K562 (cell line): ENCODE measurements at places on chromosomes 16 and 17.

GRCh38 chr17:19341641-19342610, 20.6 kb downstream of the B9D1 start:
- no peak for DNase-seq

DNA sequence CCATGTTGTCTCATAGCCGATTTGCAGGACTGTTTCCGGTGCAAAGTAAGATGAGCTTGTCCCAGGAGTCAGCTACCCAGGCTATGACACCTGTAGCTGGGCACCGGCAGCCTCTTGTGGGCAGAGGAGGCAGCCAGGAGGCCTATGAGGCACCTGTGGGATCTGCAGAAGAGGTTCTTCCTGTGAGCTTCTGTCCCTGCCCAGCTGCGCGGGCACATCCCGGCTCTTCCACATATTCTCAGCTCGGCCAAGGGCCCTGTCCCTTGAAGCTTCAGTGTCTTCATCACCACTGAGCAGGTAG, 21.3 kb upstream of the CAPN15 start:
- DNase-seq: no peak

GRCh38 chr17:8944083-8944482, 21.4 kb downstream of the PIK3R5 start:
- no peak for DNase-seq

DNA sequence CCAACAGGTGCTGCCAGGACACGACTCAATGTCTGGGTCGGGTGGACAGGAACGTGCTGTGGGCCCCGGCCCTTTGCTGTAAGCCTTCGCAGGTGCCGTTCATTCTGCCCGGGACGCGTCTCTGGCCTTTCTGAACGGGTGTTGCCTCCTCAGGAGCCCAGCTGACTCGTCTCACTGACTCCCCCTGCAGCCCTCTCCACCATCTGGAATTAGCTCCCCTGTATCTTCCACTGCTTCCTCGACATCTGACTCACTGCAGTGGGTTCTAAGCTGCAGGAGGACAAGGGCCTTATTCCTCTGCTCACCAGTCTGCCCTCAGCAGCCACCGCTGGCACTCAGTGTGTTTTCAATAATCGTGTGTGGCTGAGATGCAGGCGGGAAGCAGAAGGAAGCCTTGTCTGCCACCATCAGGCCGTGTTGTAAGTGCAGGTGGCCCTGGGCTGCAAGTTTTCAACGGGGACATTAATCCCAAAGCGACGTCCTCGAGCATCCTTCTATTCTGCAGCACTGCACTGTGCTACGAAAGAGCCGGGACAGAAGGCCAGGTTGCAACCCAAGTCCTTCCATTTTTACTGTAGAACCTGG, 256.2 kb downstream of the FOXL1 start:
- no peak for DNase-seq

- DNase-seq: no peak
Observed at GRCh38 chr17:66589892-66590291, 245.0 kb upstream of the CACNG5 start.

DNA sequence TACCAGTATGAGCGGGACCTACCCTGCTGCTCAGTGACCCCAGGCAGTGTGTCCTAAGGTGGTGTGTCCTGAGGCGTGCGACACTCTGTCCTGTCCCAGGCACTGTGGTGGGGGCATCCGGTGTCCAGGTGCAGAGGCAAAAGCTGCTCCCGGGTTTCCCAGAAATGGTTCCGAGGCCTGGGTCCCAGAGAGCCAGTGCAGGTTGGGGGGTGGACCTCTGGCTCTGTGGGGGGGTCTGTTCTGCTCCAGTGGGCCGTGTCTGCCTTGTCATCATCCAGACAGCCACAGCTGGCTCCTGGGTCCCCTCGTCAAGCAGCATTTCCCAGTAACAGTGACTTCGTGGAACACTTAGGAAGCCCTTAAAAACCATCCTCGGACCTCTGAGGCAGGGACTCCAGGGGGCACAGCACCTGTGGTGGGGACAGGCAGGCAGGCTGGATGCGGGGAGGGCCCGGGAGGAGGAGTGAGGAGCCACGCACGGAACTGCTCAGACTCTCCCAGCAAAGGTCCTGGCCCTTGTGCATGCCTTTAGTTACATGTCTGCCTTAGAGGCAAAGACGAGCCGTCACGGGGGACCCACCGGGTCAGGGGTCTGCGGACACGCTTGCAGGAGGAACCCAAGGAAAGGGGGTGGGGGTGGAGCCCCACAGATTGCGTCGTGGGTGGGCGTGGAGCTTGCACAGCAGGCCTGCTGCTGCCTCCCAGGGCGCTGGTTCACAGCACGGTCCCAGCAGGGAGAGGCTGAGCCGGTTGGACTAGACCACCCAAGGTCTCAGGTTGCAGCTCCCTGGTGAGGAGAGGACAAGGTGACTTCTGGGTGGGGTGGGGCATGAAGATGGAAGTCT, 5.6 kb downstream of the SLC16A3 start:
- peak; percentile 42 for DNase-seq

DNA sequence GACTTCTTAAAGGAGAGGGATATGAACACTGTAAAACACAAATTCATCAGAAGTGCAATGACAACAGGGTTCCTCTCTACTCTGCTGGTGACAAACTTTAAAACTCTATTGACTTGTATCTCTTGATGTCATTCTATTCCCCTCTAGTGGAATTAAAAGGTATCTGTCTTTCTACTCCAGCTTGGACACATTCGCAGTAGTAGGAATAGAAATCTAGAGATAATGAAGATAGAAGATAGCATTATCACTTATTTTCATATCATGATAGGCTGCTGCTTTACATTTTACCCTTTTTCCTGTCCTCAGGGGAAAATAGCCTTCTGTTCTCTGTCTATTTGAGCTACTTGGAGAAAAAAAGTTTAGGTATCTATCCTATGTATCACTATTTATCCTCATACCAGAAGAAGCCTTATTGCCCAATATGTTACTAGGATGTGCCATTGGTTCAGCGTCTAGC, 209.6 kb upstream of the CACNG5 start:
- peak; percentile 23 for DNase-seq

GRCh38 chr16:48617711-48618148, 7.8 kb upstream of the N4BP1 start:
- DNase-seq: no peak

DNA sequence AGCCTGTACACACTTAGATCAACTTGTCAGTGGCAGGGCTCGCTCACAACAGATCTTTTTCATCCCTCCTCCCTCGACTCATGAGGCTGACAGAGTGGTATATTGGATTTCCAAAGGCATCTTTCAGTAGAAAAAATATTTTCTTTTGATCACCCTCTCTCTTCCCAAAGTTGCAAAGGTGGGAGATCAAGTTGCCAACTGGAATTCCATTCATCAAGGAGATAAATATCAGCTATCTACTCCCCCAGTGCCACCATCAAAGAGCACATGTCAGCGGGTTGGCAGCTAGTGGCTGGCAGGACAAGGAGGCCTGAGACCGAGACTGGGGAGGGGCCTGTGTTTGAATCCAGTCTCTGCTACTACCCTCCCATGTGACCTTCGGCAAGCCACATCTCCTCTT, 539.7 kb upstream of the CDH11 start:
- no peak for DNase-seq

- DNase-seq: no peak
Observed at GRCh38 chr17:64107500-64108236, 22.3 kb downstream of the ERN1 start.

DNA sequence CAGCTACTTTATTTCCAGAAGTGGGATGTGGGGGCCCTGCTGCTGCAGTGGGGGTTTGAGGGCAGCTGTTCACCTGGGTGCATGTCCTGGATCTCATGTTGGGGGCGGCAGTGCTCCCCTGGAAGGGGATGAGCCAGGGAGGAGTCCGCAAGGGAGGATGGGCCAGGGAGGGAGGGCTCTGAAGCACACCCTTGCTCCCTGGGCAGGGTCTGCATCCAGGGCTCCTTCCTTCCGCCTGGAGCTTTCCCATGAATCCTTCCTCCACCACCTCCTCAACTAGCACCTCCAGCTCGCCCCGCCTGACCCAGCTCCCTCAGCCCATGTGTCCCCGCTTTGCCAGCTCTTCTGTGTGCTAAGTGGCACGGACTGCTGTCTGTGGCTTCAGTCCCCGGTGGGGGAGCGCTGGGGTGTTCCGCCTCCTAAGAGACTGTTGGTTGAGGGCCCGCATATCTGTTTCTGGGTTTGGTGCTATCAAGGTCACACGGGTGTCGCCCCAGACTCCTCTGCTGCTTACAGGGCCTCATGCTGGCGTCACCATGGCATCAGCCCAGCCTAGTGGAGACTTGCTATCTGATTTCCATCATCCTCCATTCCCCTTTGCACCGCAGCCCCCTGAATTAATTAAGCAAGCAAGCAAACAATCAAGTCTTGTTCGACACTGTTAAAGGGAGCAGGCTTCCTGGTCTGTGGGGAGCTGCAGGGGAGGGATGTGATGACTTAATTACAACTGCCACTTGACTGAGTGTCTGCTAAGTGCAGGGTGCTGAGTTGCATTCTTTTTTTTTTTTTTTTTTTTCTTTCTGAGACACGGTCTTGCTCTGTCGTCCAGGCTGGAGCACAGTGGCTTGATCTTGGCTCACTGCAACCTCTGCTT, 71.8 kb downstream of the PRKCA start:
- peak; percentile 35 for DNase-seq

- DNase-seq: no peak
Observed at GRCh38 chr16:68887107-68887506, 43.8 kb downstream of the TANGO6 start.

DNA sequence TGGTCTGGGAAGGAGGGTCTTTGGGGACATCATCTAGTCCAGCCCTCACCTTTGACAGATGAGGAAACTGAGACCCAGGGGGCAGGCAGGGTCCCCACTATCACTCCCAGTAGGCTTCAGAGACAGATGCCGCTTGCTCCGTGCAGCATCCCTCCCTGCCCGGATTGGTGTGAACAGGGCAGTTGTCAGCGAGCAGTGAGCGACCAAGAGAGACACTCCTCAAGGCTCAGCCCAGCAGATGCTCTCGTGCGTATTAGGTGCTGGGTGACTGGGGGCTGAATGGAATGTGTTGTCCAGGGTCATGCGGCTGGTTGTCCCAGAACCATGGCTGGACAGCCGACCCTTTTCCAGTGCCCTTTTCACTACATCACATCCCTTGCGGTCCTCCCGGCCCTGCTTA, 49.0 kb downstream of the MPRIP start:
- no peak for DNase-seq

DNA sequence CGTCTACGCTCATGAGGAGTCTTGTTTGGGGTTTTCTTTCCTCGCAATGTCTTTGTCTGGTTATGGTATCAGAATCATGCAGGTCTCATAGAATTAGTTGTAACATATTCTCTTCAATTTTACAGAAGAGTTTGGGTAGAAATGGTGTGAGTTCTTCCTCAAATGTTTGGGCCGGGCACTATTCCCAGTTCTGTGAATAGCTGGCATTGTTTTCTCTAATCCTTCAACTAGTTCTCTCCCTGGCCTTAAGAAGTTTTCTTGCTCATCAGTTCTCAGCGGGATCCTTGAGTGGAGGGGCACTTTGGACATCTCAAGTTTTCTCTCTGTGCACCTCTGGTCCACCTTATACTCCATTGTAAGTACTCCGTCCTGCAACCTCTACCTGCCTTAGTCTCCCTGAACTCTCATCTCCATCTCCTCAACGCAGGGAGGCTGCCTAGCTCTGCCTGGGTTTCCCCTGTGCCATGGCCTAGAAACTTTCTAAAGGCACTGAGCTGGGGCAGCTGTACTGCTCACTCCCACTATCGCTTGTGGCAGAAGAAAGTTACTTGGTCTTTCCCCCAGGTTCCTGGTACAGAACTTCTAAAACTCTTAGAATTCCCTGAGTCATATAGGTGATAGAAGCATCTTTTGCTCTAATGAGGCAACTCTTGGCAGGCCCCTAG, 16.9 kb downstream of the NSMCE1 start:
- no peak for DNase-seq

DNA sequence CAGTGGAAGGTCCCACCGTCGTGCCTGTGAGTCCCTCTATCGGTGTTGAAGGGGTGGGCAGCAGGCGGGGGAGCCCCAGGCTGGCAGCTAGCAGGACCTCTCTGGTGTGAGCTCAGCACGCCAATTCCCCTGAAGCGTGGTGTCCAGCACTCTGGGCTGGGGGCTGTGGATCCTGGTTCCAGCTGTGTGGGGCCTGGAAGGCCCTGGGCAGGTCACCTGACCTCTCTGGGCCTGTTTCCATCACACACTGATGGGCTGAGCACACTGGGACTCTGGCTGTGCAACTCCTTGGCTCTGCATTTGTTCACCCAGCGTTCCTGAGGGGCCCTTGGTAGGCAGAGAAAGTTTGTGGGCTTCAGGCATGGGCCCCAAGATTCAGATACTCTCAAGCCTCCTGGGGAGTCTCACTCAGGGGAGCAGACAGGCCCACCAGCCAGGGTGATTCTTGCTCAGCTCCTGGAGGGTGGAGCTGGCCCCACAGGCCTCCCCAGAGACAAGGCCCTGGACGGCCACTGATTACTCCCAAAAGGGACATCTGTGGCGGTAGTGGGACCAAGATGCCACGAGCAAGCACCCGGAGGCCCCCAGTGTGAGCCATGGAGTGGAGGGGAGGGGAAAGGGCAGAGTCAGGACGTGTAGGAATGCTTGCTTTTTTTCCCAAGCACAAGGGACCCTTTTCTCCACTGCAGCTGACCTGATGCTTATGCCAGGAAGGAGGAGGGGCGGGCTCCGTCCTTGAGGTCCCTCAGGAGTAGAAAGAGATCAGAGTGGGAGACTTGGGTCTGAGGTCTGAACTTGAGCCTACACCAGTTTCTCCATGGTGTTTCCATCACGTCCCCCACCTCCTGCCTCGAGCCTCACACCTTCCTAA, 8.5 kb downstream of the SCGB1C2 start:
- DNase-seq: no peak

GRCh38 chr17:50675190-50675589, 32.5 kb downstream of the ANKRD40 start:
- no peak for DNase-seq

DNA sequence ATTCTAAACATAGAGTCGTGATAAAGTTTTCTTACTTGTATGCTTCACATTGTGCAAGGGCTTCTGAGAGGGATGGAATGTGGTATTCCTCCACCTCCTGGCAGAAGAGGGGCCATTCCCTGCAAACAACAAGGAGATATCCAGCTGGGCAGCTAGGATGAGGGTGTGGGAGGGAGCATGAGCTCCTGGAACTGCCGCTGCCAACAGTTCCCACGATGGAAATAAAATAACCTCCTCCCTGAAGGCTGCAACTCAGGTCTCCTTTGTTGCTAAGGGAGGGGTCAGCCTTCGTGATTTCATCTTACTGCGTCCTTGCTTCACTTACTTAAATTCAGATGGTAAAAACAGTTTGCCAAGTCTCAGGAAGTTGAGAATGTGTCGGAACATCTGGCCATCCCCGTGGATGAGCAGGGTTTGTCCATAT, 15.6 kb downstream of the PLEKHG4 start:
- no peak for DNase-seq

- no peak for DNase-seq
Observed at GRCh38 chr16:64615630-64616280, 506.1 kb downstream of the CDH11 start.

- no peak for DNase-seq
Observed at GRCh38 chr17:1909985-1910384, 80.2 kb downstream of the RPA1 start.

GRCh38 chr16:14436401-14436955, 193.6 kb downstream of the PARN start:
- DNase-seq: no peak
